NCI-H446 (cell line): ENCODE measurements at places on chromosomes 4 and X.

- peak; percentile 72 for DNase-seq
These were observed 12.2 kb upstream of the VMA21 start for GRCh38 chrX:151384807-151385206.

GRCh38 chrX:70087857-70088630, 25.8 kb downstream of the OTUD6A start:
- peak; percentile 49 for DNase-seq

DNA sequence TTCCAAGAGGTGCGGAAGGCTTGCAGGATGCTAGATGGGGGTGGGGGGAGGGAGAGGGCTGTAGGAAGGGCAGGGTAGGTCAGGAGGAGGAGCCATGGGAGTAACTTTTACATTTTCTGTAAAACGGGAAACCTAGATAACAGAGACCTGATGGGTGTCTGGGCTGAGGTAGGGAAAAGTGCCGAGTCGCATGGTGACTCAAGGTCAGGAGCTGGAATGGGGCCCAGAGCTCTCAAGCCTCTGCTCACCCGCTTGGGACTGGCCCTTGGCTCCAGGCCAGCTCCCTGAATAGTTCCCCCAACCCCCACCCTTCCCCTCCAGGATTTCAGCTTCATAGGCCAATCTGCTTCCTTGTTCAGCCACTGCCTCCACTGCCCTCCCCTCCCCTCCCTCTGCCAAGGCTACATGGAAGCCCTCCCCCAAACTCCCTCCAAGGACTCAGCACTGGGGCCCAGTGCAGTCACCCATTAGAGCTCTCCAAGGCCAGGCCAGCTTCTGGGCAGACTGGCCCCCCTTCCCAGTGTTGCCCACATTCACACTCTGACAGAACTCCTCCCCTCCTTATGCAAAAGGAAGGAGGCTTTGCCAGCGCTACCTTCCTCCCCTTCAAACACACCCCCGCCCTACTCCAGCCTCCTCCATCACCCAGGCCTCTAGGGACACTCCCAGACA, 43.6 kb downstream of the TSC22D3 start:
- no peak for DNase-seq

GRCh38 chr4:23202712-23203247, 510.0 kb downstream of the GBA3 start:
- DNase-seq = no peak

- no peak for DNase-seq
These were observed 221.8 kb upstream of the GYPA start for GRCh38 chr4:144362366-144362765.

DNA sequence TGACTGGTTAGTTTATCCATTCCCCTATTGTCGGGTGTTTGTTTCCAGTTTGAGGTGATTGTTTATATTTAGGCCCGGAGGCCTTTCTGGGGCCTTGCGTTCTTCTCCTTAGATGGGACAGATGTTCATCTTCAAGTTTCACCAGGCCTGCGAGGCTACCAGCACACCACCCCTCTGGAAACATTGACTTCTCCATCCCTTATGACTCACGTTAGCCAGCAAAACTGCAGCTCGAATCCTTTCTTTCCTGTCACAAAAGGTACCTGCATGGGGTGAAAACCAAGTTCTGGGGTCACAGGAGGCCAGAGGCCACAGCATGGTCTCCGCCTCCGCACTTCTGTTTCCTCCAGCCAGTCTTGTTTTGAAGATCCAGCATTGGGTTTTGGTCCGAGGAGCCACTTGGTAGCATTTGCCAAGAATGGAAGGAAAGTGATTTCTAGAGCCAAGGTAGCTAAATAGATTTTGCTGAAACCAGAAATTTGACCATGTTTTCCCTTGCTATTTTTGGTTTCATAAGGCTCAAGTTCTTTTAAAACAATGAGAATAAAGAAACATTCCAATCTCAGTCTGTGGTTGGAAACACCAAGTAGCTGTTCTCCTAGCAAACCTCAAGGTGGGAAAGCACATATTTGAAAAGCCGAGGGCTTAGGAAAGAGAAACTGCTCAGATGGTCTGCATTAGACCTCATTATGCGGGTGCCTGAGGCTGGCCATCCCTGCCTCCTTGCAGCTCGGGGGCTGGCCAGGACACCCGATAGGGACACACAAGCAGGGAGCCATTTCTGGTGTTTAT, 5.6 kb downstream of the NYX start:
- DNase-seq = no peak

- DNase-seq = no peak
These were observed 231.5 kb downstream of the PCDH18 start for GRCh38 chr4:137300776-137301175.

DNA sequence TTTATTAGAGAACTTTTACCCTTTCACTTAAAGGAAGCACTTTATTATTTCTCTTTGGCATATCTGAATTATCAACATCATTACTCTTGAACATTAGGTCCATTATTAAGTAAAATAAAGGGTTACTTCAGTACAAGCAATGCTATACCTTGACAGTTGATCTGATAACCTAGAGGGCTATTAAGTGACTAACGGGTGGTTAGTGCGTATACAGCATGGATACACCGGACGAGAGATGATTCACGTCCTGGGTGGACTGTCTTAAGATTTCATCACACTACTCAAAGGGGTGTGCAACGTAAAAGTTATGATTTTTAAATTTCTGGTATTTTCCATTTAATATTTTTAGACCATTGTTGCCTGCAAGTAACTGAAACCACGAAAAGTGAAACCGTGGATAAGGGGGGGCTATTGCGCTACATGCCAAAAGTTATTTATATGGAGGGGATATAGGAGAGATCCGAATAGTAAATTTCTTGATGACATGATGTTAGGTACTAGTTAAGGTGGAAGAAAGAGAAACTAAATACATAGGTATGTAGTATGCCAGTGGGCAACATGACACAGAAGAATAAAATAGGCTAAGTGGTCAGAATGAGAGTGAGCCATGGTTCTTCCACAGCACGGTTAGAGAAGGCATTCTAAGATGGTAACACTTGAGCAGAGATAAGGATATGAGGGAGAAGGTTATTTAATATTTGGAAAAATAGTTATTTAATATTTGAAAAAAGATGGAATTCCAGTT, 230.8 kb upstream of the ANKRD50 start:
- DNase-seq = no peak

DNA sequence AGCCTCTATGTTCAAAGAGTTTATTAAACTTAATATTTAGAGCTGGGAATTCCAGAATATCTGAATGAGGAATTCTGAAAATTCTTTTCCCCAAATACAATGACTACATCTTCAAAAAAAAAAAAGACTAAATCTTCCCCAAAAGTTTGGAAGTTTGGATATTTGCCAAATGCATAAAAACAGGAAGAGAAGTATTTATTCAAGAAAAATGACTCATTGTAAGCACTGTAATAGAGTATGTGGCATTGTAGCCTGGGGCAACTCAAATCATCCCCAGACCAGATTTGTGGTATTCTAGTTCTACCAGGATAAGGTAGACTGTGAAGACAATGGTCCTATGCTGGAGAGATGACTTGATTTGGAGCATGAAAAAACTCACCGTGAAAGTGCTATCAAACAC, 78.5 kb upstream of the PDHA2 start:
- DNase-seq = no peak

GRCh38 chr4:8653326-8654000, 60.9 kb downstream of the CPZ start:
- no peak for DNase-seq

- no peak for DNase-seq
These were observed 30.5 kb downstream of the DOCK11 start for GRCh38 chrX:118526149-118526548.

GRCh38 chr4:185950891-185951290, 118.1 kb upstream of the TLR3 start:
- DNase-seq = no peak

DNA sequence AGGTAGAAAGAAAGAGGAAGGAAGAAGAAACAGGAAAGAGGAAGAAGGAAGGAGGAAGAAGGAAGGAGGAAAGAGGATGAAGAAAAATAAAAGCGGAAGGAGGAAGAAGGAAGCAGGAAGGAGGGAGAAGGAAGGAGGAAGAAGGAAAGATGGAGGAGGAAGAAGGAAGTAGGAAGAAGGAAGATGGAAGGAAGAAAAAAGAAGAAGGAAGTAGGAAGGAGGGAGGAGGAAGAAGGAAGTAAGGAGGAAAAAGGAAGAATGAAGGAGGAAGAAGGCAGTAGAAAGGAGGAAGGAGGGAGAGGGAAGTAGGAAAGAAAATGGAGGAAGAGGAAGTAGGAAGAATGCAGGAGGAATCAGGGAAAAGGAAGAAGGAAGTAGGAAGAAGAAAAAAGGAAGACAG, 191.1 kb upstream of the TBL1X start:
- no peak for DNase-seq

DNA sequence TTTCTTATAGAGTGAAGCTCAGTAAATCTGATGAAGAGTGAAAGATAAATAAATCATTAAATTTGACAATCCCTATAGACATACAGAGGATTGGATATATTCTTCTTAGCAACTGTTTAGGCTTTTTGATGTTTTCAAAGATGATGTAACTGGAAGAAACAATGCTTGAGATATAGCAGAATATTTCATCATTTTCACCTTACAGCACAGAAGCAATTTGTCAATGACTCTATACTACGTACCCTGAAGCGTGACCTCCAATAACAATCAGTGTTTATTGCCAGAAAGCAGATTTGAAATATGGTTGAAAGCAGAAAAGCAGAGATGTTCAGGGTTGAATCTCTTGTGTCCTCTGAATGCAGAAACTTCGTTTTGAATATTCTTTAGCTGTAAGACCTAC, 228.4 kb downstream of the DTHD1 start:
- no peak for DNase-seq

- DNase-seq = no peak
These were observed 161.8 kb downstream of the FAM47A start for GRCh38 chrX:33970028-33970967.

DNA sequence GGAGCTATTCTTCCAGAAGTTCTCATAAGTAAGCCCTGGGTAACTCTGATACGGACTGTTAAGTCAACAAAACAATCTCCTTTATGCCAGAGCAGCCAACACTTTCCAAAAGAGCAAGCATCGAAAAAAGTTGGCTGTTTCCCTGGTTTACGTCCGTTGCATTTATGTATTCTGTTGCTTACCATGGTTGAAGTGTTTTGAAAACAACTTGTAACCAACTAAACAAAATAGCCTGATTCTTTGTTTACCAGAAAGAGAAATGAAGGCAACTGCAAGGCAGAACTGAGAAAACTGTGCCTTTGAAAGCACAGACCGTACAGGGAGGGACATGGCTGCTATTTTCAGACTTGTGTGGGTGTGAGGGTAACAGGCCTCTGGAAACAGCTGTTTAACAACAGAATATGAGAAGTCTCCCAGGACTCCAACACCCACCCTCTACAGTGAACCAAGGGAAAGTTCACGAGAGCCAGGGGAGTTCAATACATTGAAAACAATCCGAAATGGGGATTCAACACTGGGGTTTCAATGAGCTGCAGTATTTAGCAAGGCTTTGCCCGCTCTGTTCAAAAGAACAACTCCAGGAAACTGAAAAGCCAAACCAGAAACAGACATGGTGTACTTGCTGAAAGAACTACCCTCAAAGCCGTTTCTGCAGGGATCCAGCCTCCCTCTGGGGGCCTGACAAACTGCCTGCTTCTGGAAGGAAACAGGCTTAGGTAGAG, 95.8 kb upstream of the EGFL6 start:
- DNase-seq = no peak

GRCh38 chrX:47239898-47240545, 7.2 kb downstream of the USP11 start:
- DNase-seq = no peak
